ENCODE measurements at places on chromosomes 12 and 14.

DNA sequence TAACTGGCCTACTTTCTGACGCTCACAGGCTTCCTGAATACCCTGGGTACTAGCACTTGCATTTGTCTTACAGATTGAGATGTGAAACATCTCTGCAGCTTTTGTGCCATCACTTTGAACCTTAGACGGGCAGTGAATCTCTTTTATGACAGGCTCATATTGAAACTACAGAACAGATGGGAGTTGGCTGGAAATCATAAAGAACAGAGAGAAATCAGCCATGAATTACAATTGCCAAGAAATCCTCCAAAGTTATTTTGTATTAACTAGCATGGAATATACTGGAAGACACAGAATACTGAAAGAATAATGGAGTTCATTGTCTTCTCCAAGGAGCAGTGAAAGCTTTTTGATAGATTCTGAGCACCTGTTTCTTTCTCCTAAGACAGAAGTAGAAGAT is 32.7 kb downstream of the MYF5 start:
- DNase-seq, result no peak

DNA sequence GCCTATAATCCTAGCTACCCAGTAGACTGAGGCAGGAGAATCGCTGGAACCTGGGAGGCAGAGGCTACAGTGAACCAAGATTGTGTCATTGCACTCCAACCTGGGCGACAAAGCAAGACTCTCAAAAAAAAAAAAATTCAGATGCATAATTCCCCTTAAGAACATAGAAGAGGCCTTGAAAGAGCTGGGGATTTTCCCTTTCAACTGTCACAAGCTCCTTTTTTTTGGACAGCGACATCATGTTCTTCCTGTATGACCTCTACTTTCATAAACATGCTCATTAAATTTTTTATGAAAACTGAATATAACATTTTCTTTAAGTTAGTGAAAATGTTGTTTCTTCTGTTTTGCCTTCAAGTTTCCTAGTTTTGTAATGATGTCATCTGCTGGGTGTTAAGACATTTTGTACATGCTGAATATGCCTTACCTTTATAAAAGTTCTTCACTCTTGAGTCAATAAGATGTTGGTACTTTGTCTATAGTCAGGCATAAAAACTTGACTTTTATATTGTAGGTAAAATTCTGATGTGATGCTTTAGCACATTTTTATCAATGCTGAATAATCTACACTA is 76.0 kb downstream of the PTHLH start:
- DNase-seq, result no peak

DNA sequence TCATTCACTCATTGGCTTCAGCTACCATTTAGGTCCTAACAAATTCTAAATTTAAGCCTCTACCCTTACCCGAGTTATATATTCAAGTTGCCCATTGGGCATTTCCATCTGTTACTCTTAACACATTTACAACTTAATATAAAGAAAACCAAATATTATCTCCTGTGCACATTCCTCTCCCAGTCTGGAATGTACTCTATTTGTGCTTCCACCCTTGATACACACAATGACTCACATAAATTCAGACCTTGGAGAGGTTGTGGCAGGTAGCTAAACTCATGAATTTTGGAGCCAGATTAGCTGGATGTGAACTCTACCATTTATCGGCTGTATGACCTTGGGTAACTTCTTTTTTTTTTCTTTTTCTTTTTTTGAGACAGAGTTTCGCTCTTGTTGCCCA is 51.1 kb downstream of the BRMS1L start:
- DNase-seq, result no peak

GRCh38 chr12:54723379-54724256 is 75.5 kb upstream of the DCD start:
- DNase-seq, result no peak

DNA sequence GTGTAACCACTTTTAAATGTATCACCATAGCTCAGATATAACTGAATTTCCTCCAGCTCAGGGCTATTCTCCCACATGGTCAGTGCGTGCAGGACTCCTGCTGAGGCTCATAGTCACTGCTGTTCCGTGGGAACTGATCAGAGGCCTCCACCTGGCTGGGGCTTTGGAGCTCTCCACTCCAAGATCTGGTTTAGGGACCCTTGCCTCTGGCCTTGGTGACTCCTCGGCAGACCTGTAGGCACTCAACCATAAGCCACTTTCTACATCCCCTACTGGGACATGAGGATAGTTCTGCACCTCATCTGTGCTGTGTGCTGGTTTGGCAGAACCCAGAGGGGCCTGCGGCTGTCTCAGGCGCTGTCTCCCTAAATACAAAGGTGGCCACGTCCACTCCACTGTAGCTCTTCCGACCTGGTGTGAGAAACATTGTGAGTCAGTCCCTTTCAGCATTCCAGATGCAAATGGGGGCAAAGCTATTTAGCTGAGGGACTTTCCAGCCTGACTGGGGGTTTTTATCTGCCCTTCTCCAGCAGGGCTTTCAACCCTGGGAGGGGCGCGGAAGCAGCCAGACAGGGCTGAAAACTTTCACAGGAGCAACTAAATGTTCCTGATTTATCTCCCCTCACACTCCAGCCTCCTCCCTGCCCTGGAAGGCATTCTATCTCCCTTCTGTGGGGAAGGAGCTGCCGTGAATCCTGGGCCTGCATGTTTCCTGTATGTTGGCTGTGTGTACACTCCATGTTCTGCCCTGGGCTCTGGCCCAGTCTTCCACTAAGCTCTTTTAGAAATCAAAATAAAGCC is 218.3 kb upstream of the DAAM1 start:
- DNase-seq, result no peak

DNA sequence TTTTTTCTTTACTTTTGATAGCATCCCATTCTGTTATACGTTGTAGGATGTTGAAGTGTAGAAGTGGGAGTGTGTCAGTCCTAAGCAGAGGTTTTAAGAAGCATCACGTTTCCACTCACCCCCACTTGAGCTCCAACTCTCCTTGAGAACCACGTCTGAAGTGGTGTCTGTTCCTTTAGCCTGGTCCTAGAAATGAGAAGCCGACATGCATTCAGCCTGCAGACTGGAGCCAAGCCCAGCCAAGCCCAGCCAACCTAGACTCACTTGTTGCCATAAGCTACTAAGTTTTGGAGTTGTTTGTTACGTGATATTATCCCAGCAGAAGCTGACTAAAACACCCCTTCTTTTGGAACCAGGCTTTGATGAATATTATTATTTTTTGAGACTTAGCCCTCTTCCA is 4.4 kb upstream of the ELK3 start:
- DNase-seq, result no peak

DNA sequence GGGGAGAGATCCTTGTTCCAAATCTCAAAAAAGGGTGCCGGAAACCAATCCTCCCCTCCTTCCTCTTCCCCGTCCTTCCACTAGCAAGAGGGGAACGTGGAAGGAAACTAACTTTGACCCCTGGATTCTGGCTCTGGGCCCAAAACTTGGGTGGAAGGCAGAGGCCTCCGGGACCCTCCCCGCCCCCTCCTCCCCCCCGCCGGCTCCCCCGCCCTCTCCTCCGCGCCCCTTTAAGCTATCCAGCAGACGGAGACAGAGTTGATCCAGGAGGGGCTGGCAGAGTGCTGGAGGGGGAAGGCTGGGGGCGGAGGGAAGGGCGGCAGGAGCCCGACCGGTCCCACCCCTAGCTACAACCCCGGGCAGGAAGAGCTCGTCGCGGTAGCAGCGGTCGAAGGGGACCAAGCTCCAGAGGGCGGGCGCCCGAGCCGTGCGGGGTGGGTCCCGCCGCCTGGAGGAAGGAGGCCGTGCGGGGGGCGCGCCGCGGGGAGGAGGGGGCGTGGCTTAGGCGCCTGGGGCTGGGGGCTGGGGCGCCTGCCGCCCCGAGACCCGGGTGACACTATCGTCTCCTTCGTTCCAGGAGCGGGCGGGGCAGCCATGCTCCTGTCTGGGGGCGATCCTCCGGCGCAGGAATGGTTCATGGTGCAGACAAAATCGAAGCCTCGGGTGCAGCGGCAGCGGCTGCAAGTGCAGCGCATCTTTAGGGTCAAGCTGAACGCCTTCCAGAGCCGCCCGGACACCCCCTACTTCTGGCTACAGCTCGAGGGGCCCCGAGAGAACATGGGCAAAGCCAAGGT is at the start of gene NYNRIN:
Gene NYNRIN (plus strand): TSS at position 351 of the 794 bp plus-strand sequence. CDS start 244 bp downstream, at position 595.
- DNase-seq, result no peak

DNA sequence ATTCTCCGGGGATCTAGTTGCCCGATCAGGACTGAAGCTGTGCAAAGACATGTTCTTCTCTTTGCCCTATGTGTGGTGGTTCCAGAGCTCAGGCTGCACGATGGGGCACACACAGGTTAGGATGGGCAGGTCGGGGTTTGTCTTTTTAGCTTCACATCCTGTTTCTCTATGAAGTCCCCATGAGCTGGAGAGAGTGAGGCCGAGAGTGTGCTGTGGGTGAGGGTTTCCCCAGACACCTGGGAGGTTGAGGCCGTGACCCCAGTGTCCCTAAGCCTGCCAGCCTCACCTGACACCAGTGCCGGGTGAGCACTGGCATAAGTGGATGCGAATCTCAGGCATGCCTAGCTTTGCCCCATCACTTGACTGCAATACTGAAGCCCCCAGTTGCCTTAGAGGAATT is 32.9 kb upstream of the IGF1 start:
- no peak for DNase-seq

GRCh38 chr14:71471634-71472355 is 460.4 kb upstream of the RGS6 start:
- DNase-seq, result no peak

DNA sequence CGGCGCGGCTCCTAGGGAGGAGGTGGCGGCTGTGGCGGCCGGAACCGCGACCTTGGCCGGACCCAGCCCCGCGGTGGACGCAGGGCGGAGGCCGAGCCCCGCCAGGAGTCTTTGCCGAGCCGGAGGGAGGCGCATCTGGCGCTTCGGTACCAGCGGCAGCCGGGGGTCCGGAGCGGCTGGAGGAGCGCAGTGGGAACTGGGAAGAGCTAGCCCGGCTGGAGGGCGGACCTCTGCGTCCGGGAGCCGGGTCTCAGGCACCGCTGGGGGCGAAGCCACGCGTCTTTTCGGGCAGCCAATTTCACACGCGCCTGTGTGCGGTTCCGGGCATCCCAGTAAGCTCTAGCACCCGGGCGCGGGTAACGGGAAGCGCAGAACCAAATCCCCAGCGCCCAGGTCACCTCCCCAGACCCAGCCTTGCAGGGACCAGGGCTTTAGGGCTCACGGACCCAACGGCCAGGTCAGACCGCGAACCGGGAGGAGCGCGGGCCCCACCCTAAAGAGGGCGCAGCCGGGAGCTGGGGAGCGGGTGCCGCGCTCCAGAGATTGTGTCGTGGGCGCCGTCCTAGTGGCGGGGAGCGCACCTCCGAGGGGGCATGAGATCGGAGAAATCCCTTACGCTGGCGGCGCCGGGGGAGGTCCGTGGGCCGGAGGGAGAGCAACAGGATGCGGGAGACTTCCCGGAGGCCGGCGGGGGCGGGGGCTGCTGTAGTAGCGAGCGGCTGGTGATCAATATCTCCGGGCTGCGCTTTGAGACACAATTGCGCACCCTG is 89.4 kb downstream of the GALNT8 start:
- no peak for DNase-seq

- DNase-seq, result peak; percentile 39
Measured at GRCh38 chr14:104979758-104980610, 1.8 kb upstream of the AHNAK2 start.

DNA sequence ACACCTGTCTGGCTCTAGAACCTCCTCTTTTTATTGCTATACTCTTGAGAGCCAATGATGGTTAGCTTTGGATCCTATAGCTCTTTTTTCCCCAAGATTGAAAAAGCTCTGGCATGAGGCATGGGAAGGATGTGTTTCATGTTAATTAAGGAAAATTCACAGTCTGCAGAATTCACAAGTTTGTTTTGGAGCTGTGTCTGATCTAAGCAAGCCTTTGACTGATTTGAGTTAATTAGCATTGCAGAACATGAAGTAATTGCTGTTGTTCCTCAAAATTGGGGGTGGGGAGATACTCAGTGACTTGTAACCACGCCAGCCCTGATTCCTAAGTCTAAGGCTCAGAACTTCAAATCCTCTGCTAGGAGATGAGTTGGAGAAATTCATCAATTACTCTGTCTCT is 205.0 kb downstream of the SUDS3 start:
- no peak for DNase-seq

GRCh38 chr14:69755296-69755695 is 11.6 kb upstream of the SRSF5 start:
- no peak for DNase-seq

- DNase-seq, result no peak
Measured at GRCh38 chr14:42563313-42563712, 956.6 kb downstream of the LRFN5 start.

DNA sequence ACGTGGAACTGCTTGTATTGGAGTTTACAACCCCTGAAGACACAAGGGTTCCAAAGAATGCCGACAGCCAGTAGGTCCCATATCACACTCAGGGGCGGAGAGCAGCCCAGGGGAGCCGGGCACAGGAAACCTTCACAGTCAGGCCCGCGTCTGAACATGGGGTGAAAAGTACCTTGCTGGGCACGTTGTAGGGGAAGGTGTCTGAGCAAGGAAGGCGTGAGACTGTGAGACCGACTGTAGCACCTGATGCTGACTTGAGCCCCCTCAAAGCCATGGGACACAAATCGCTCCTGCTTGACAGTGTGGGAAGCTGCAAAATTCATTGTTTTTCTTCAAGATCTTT is 14.7 kb downstream of the RIMBP2 start:
- DNase-seq, result no peak

- no peak for DNase-seq
Measured at GRCh38 chr14:99212646-99213045, 59.4 kb downstream of the BCL11B start.

DNA sequence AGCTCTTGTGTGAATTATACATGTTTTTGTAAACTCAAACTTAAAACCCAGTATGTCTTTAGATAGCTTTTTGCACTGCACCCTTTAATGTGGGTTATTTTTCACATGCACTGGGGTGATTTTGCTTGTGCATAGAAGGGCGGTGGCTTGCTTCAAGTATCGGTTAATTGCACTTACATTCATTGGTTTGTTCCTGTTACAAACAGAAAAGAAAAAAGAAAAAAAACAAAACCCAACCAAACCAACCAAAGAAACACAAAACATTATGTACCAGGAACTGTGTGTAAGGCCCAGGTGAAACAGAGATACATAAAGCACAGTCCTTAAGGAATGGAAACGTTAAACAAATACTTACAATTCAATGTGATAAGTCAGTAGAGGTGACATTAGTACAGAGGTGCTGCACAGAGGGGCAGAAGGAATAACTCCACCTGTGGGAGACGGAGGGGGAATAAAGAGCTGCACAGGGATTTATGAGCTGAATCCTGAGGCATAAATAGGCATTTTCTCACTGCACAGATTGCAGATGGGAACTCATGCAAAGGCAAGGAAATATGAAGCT is 151.4 kb downstream of the KTN1 start:
- no peak for DNase-seq

GRCh38 chr14:100446572-100446971 is 123.4 kb downstream of the SLC25A47 start:
- DNase-seq, result peak; percentile 92

GRCh38 chr12:8996682-8997405 is 7.5 kb downstream of the KLRG1 start:
- DNase-seq, result no peak

Measured in retinal pigment epithelial cell (primary cell).